CD4-positive, alpha-beta T cell treated with Interleukin-4 for 1 hour (primary cell): ENCODE measurements at places on chromosomes 13 and 19.

DNA sequence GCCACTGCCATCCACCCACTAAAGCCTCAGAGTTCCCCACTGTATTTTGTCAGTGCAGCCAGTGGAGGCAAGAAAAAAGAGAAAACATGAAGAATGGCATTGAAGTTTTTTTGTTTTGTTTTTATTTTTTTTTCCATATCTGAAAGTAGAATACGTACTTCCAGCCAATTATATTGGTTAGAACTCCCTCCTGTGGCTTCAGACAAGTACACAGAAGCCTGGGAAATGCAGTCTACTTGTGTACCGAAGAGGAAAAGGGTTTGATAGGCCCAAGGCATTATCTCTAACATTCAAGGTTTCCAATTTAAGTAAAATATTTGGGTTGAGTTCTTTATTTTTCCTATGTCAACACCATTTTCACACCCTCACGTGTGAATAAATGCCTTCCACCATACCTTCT, 696.2 kb upstream of the GPC6 start:
- no peak for DNase-seq

GRCh38 chr13:113152691-113152983, 5.8 kb upstream of the PROZ start:
- DNase-seq, result no peak

DNA sequence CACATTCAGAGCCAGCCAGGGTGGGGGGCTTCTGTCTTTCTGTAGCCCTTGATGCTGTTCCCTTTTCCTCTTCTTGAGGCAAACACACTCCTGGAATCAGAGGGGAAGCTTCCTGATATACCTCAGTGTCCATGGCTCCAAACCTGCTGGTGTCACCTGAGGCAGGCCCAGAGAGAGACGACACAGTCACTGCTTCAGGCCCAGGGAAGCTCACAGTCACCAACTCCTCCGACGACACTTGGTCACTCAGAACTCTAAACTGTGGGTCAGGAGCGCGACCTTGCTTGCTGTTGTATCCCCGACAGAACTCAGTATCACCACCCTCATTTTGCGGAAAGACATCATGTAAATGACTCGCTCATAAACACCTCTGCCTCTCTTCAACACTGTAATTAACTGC, 1.1 kb downstream of the ATP13A1 start:
- DNase-seq, result no peak

- no peak for DNase-seq
Measured at GRCh38 chr13:106906426-106906996, 338.6 kb upstream of the ARGLU1 start.

- no peak for DNase-seq
Measured at GRCh38 chr19:56189785-56190184, 7.8 kb downstream of the ZSCAN5B start.

DNA sequence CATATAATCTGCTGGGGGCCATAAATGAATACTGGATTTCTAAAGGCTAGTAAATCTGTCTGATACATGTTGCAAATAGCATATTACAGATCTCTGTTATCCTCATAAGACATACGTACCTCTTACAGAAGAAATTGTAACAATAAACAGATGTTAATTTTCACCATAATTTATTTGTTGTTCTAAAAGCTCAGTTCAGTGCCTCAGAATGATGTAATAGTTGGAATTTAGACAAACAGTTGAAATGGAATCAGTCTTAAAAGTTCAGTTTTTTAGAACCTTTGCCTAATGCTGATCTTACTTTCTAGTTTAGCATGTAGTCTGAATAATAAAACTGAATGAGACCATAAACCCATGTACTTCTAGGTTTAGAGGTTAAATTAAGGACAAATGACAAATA, 43.1 kb downstream of the B3GLCT start:
- DNase-seq, result no peak

DNA sequence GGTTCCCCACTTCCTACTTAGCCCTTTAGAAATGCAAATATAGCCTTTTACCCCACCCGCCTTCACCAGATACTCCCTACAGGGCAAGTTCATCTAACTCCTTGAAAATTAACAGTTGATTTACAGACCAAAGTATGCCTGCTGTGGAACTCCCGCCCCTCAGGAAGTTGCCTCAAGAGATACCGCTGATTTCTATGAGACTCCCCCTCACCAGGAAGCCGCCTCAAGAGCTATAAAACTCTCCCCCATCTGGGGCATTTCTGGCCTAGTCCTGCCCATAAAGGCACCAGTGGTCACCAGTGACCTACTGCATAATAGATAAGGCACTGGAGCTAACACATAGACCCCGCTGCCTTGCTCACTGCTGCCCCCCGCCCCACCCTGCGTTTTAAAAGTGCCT, 201.7 kb upstream of the UBL3 start:
- no peak for DNase-seq

- peak; percentile 13 for DNase-seq
Measured at GRCh38 chr13:110801044-110801443, 87.5 kb downstream of the ING1 start.

- no peak for DNase-seq
Measured at GRCh38 chr13:39451301-39451700, 151.7 kb downstream of the LHFPL6 start.

DNA sequence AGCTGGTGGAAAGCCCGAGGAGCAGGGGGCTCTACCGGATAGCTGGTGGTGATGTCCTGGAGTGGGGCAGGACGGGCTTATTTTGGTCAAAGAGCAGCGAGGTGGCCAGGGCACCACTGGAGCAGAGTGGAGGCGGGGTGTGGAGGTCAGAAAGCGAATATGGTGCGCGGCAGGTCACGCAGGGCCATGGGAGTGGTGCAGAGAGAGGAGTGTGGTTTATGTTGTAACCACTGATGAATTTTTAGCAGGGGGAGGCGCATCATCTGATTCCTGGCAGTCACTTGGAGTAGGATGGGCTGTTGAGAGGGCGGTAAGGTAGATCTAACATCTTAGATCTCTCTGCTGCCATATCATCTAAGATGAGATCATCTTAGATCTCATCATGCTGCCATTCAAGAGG, 1.4 kb upstream of the ZNF414 start:
- peak; percentile 69 for DNase-seq

DNA sequence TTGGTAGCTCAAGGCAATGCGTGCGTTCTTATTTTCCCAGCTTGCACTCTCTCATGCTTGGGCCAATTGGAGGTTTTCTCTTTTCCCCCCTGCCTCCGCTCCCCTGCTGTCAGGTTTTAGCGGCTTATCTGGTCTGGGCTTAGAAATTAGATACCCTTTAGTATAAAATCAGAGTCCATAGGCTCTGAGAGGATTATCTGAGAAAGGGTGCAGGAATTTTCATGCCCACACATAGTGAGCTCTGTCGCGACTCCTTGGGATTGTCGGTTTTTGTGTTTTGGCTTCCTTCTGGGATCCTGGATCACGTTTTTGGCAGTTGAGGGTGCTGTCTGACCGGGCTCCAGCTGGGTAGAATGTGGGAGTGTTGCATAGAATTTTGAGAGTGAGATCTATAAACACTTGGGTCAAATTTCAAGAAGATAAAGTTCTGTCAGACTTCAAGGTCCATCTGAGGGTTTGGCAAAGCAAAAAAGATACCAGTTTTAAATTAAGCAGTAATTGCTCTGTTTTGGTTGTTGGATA, 12.4 kb downstream of the CHAF1A start:
- DNase-seq, result no peak

GRCh38 chr19:16205205-16206045, 7.7 kb downstream of the AP1M1 start:
- no peak for DNase-seq

DNA sequence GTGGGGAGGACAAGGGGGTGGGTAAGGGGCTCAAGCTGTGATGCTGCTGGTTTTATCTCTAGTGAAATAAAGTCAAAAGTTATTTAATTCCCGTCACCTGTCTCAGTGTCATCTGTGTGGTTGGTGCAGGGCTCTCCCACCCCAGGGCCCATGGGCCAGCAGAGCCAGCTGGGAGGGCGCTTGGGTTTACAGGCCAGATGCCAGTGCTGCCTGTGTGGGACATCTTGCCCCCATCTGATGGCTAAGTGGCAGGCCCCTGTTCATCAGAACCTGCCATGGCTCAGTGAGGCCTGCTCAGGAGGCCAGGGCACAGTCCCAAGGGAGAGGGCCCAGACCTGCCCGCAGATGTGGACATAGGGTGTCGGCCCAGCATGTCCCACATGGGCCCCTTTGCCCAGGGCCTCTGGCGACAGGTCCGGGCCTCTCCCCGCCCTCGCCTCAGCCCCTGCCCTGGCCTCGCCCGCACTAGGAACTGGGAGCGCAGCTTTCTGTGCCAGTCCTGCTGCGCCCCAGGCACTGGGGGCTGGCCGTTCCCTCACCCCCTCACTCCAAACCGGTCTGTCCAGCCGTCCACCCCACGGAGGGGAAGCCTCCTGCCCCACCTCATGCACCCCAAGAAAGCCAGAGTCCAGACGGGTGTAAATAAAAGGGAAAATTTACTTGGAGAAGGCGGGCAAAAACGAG, 5.3 kb downstream of the ZNF296 start:
- DNase-seq, result no peak

DNA sequence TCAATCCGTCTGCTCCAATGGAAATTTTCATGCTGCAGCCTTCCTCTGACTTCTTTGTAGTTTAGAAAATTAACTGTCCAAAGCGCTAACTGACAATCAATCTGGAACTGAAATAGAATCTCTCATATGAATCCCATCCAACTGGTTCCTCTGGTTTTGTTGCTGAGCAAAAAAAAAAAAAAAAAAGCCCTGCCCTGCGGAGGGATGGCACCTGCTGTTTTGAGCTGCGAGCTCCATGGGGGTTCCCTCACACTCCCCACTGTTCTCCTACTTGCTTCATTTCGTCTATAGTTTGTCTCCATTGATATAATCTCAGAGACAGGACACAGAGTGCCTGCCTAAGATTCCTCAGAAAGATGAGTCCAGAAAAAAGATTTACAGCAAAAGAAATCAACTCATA, 33.4 kb downstream of the FAAP24 start:
- no peak for DNase-seq

DNA sequence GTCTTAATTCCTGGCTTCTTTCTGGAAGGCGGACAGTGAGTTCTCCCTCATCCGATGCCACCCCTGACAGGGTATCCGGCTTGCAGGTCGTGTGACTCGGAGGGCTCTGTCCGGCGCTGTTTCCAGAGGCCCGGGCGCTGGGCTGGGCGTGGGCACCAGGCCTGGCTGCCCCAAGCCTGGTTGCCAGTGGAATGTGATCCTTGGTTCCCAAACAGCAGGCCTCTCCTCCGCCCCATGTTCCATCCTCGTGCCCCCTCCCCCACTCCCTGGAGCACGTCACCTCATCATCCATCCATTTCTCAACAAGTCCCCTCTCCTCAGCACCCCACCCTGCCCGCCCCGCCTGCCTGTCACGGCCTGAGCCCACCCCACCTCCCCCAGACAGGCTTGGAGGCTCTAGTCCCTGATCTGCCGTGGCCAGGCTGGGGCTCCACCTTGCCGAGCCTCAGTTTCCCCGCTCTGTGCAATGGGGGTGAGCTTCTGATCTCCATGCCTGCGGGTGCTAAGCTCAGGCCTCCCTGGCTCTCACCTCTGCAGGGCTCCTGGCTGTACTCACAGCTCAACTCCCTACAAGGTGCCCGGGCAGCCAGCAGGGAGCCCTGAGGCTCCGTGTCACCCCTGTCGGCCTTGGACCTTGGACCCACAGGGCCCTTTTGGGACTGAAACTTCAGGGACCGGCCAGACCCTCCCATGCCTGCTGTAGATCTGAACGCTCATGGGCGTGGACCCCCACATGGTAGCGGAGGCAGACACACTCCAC, 2.3 kb downstream of the TBXA2R start:
- DNase-seq, result no peak
